ENCODE measurements at places on chromosomes 11 and 22. TPM values are rescaled to one million over a fixed set of nuclear protein-coding genes. Genes with fewer than 3 reads are reported as not detected.

The DDX10 gene
- total RNA-seq: 46.2 TPM

DNA sequence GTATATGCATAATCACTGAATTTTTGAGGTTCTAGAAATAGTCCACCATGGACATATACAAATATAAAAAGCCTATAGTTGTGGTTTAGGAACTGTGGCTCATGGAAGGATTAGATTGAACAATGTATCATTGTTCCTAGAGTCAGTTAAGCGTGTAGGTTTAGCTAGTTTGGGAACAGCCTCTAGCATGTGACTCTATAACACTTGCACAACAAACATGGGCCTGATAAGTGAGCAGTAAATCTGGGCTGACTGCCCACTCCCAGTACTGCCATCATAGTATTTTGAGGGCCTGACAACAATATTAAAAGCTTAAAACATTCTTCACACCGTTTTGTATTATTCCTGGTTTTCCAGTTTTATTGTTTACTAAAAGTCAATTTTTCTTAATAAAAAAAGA, 47.0 kb downstream of the YAP1 start:
- no peak for DNase-seq

GRCh38 chr11:66663741-66664296, 13.9 kb downstream of the RBM4B start:
- no peak for DNase-seq

The GAB4 gene
- not detected for total RNA-seq

DNA sequence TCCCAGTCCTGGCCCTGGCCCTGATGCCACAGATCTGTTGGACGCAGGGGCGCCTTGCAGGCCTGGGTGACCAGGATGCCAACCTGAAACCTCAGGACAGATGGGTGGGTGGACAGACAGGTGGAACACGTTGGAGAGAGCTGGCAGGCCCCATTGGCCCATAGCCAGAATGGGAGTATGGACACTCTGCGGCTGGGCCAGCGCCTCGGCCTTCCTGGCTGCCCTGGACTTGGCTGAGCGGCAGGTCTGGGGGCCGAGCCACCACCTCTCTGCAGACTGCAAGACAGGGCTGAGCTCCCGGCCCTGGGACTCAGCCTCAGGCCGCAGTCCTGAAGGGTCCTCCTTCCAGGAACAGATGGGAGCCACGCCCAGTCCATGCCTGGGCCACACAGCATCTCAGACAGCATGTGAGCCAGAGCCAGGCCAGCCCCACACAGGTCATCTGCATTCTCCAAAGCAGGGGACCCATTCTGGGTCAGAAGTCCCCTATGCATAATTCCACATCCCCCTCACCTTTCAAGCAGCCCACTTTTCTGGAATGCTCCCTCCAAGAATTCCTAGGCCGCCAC, 14.1 kb downstream of the WNT7B start:
- no peak for DNase-seq

The SAA2 gene
- not detected for total RNA-seq

DNA sequence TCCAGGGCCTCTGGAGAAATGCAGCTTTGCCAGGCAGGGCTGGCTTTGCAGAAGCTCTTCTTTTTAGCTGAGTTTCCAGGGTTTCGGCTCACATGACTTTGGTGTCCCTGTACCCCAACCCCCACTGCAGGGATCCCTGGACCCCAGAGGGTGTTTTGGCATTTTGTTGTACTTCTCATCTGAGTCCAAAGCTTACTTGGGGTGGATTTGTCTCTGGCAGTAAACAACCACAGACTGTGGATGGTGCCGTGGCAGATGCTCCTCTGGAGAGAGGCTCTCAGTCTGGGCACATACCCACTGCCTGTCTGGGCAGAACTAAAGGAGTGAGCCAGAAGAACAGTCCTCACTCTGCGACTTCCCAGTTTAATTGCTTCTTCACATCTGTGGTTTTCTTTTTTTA, 49.6 kb downstream of the COMMD9 start:
- DNase-seq: no peak

DNA sequence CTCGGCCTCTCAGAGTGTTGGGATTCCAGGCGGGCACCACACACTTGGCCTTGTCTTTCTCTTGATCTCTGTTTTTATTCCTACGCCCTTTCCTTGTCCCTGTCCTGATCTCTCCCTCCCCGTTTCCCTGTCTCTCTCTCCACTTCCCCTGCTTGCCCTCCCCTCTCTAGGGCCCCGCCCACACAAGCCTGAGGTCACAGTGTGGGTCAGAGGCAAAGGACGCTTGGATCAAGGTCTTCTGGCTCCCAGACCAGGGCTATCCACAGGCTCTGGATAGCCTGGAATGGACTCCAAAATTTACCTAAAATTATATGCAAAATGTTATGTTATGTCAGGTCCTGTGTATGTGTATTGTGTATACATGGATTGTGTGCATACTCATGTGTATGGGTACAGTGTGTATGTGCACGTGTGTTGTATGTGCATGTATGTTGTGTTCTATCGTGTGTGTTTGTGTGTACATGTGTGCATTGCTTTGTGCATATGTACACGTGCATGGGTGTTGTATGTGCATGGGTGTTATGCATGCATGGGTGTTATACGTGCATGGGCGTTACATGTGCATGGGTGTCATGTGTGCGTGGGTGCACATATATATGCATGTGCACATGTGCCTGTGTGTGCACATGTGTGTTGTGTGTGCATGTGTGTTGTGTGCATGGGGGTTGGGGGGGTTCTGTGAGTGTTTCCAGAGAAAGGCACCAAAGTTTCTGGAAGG, 38.3 kb downstream of the TP53I11 start:
- no peak for DNase-seq

- peak; percentile 86 for DNase-seq
These were observed 2.2 kb downstream of the TNKS1BP1 start for GRCh38 chr11:57322256-57323166.

The ZP1 gene
- not detected for total RNA-seq

- no peak for DNase-seq
These were observed 42.0 kb downstream of the FEZ1 start for GRCh38 chr11:125454047-125454446.

The MRGPRE gene
- total RNA-seq: not detected

DNA sequence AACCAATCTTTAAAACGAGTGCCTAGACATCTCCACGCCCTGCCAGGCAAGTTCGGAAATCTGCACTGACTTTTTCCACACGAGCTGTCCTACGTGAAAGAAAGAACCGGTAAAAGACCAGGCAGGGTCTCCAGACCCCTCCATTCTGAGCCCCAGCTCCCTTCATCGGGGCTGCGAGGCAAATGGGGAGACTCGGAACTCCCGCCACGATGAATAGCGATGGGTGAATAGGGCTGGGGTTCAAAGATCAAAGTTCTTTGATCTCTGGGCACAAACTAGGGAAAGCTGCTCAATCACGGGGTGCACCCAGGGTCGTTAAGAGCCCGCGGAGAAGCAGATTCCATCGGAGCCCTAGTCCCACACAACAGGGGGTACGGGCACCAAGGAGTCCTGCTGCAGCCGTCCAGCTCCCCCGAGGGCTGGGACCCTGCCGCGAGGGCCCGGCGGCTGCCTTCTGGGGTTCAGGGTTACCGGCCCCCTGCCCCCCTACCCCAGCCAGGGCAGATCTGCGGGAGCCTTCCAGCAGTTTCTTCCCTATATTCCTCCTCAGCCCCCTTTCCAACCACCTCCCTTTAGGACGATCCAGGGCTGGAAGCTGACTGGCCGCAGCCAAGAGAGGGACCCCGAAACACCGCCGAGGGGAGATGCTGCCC, 1.1 kb downstream of the LRP4 start:
- DNase-seq: no peak

The GTSE1 gene
- total RNA-seq: 15.4 TPM

- no peak for DNase-seq
These were observed 8.5 kb upstream of the NUP50 start for GRCh38 chr22:45155050-45155840.

The OR8D4 gene
- 0.04 TPM for total RNA-seq

The SPTBN2 gene
- 34.0 TPM for total RNA-seq

The PHLDB1 gene
- 67.0 TPM for total RNA-seq

DNA sequence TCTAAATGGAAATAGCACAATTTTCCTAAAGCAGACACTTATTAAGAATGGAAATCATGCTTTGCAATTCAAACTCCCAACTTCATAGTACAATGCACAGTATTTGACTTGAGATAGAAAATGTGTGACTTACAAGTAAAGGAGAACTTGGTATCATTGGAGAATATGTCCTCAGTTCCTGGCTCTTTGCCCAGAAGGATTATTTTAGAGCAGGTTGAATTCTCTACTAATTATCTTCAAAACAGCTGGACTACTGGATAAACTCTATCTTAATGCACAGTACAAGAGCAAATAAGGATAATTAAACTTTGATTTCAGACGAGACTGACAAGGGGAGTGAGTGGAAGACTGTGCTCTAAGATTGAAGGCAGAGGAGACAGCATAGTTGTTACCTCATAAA, 839.4 kb downstream of the OPCML start:
- DNase-seq: no peak

- no peak for DNase-seq
These were observed 17.8 kb downstream of the ZBED4 start for GRCh38 chr22:49871482-49871881.

- DNase-seq: no peak
These were observed 41.3 kb downstream of the TRIM29 start for GRCh38 chr11:120096369-120097191.

The TMEM191B gene
- 0.92 TPM for total RNA-seq

DNA sequence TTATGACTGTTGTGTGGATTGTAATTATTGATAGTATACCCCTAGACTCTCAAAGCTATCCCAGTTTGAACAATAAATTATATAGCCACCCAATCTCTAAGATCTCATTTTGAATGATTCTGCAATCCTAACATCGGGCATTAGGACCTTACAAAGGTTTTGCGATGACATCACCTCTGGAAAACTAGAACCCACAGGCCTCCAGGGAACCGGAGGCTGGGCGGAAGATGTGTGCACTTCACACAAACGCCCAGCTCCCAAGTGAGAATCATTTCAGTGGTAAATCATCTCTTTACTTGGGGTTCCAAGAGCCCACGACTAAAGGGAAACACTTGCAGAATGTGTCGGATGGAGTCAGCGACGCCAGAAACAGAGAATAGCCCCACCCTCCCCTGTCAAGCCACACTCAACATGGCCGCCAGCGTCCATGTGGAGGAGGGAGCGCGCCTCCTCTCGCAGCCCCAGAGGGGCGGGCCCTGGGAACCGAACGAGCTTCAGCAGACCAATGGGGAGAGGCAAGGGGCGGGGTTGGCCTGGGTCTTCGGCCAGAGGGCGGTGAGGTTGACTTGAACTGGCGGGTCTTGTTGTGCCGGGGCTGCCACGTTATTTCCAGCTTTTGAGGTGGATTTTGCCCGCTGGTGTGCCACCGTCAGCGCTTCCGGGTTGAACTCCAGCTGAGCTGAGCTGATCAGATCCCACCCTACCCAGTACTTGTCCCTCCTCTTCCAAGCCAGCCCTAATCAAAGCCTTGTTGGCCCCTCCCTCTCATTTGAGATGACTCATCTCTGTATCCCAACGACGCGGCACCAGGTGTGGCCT, 8.4 kb upstream of the MRPL48 start:
- peak; percentile 95 for DNase-seq

DNA sequence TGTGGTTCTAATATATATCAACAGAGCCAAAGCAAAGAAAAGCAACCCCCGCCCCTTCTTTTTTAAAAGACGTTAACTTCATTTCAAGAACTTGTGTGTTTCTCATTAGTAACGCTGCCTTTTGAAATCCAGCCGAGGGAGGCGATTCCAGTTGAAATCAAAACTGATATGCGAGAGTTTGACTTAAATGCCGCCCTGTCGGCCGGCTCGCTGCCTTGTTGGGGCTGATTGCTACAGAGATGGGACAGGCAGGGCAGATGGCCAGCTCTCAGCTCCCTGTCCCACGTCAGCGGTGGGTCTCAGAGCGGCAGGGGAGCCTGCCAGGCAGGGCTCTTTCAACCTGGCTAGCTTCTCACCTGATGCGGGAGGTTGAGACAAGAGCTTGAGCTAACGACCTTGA, 51.9 kb upstream of the ALX4 start:
- no peak for DNase-seq

GRCh38 chr22:28230671-28231070, 311.6 kb upstream of the PITPNB start:
- no peak for DNase-seq

DNA sequence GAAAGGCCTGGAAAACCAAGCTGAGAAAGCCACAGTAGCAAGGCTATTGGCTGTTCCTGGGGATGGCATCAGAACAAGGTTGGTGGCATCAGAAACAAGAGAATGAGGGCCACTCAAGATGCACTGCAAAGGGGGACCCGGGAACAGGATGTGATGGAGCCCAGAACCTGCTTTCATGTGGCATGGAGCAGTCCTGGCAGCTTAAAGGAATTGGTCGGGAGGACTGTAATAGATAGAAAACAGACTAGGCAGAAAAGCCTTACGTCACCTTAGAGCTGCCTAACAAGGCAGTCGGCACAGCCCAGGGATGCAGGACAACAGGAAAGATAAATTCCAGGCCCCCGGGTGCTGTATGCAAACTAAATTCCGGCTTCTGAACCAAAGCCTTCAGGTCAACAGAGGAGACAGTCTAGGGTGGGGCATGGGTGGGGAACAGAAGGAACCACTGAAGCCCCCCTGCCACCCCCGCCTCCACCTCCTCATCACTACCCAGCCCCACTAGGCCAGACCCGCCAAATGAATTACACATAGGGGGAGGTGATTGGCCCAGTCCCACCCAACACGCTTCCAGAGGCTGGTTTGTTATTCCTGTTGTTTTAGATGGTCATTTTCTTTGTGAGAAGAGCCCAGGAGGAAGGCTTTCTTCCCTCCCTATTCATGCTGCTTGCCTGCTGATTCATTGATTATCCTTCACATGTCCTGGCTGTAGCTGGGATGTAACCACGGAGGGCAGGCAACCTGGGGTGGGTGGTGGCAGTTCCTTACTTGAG, 25.7 kb upstream of the LRRC55 start:
- no peak for DNase-seq

The CDK2AP2 gene
- total RNA-seq: 23.0 TPM

DNA sequence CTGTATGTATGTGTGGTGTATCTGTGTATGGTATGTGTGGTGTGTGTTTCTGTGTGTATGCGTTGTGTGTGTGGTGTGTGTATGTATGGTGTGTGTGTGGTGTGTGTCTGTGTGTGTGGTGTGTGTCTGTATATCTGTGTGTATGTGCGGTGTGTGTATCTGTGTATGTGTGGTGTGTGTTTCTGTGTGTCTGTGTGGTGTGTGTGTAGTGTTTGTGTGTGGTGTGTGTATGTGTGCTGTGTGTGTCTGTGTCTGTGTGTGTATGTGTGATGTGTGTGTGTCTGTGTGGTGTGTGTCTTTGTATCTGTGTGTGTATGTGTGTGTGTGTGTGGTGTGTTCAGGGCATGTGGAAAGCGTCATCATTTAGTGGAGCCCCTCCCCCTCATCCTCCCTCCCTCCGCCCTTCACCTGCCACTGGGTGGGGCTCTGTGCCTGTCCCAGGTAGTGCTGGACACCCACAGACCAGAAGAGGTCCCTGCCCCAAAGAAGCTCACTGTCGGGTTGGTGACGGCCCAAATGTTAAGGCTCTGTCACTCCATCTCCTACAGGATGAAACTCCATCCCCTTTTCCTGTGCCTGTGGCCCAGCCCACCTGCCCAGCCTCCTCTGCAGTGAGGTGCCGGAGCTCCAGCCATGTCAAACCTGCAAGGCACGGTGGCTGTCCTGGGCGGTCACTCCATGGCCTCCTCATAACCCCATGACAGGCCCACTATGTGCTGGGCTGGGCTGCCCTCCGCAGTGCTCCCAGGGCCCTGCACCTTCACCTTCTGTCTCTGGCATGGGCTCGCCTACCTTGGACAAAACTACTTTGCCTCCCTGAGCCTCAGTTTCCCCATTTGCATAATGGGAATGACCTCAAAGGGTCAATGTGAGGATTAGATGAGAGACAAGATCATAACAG, 23.4 kb upstream of the SHISAL1 start:
- no peak for DNase-seq

The MAFF gene
- 72.1 TPM for total RNA-seq

Data from pulmonary artery endothelial cell (primary cell).